ENCODE measurements at places on chromosomes 16 and 17.

DNA sequence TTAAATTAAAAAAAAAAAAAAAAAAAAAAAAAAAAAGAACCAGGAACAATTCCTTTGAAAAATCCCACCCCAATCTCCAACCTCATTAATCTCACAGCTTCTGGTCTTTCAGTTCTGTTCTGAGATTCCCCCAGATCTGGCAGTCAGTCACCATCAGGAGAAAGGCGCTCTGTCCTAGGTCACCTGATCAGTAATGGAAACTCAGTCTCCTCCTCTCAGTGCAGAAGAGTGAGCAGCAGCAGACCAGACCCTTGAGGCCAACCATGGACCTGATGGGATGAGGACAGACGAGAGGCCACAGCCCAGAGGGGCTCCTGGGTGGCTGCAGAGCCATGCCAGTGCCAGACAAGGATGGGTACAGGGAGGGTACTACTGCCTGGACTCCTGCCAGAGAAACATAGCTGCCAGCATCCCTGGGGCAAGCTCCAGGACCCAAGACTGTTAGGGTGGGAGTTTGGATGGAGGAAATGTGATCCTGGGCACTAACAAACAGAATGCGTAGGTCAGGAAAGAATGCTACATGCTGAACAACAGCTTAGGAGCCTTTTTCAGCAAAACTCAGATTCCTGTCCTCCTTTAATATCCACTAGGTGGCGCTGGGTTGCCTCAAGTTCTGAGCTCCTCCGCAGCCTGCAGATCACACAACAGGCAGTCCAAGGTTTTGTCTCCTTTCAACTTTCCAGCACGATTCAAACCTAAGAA is 28.7 kb downstream of the MPG start:
- DNase-seq, result peak; percentile 65

- DNase-seq, result no peak
Measured at GRCh38 chr17:41563607-41564170, 8.2 kb downstream of the KRT9 start.

GRCh38 chr17:76272541-76273444 is 7.6 kb downstream of the UBALD2 start:
- DNase-seq, result peak; percentile 40

- DNase-seq, result no peak
Measured at GRCh38 chr16:57643147-57643874, 14.9 kb downstream of the ADGRG1 start.

GRCh38 chr17:72466199-72466598 is 345.4 kb downstream of the SOX9 start:
- DNase-seq, result no peak

DNA sequence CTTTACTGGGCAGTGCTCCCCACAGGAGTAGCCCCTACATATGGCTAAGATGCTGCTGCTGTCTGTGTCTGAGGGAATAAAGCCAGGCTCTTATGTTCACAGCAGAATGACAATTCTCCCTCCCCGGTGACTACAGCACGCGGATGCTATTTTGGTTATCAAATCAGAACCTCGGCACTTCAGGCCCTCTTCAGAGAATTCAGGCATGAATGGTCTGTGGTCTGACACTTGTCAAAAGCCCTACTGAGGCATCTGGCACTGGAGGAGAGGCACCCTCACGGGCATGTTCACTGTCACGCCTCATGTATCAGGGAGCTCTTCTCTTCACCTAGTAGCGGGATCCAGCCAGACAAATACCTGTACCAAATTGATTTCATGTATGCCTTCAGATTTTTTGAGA is 30.4 kb downstream of the KIAA0513 start:
- no peak for DNase-seq

DNA sequence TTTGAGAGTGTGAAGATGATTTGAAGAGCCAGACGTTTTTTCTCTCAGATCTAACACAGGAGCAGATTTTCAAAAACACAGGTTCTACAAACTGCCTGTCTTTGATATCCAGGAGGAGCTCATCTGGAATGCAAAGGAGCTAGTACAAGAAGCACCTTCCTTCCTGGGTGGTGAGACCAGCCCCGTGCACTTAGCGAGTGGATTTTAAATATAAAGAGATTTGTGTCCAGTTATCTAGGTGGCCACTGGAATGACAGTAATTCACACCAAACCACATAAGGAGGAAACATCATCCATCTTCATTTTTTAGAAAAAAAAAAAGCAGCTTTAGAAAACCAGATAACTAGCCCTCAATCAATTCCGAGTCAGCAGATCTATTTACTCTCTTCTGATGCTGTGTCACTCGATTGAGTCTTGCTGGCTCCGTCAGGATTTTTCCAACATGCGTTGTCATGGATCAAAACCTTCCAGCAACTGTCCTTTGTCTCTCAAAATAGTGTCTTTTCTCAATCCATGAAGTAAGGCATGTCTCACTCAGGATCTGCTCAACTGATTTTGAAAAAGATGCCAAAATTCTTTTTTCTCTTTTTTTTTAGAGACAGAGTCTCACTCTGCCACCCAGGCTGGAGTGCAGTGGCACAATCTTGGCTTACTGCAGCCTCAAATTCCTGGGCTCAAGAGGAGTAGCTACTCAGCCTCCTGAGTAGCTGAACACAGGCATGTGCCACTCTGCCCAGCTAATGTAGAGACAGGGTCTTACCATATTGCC is 451.2 kb upstream of the PSMD7 start:
- no peak for DNase-seq

DNA sequence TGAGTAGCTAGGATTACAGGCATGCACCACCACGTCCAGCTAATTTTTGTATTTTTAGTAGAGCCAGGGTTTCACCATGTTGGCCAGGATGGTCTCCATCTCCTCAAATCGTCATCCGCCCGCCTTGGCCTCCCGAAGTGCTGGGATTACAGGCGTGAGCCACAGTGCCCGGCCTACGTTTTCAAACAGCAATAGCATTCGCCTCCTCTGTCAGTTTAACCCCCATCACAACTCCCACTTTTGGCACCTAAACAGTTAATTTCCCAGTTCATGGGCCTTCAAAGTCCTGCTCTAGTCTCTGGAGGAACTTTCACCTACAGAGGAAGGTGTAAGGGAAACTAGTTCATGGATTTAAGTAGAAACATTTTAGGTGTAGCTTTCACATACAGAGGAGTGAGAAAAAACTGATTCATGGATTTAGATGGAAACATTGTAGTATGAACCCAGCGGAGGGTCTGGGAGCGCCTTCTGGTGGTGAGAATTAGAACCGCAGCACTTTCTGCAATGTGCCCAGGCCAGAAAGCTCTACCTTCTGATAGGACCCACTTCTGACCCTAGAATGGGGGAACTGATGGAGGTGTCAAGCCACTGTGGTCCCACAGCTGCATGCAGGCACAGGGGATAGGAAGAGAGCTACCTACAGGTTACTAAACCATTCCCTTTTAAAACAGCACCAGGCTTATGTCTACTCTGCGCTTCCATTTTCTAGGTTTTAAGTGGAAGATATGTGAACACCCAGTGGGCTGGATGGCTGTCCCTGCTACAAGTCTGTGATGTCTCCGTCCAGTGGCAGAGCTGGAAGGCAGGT is 12.0 kb upstream of the MEOX1 start:
- peak; percentile 79 for DNase-seq

DNA sequence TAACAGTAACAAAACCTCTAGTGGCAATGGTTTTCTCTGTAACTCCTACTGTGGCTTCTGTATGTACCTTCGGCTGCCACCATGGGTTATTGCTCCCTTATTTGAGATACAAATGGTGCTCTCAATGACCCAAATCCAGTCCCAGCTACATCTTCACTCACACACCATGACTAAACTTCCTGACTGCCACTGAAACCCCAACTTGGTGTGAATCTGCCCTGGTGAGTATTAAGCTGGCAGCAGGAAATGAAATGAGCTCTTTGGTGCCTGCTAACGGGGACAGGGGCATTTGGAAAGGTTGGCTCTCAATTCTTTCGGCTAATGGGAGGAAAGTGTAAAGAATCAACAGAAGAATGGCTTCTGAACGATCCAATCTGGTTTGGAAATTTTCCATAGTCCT is 7.5 kb upstream of the SLC35B1 start:
- peak; percentile 48 for DNase-seq

DNA sequence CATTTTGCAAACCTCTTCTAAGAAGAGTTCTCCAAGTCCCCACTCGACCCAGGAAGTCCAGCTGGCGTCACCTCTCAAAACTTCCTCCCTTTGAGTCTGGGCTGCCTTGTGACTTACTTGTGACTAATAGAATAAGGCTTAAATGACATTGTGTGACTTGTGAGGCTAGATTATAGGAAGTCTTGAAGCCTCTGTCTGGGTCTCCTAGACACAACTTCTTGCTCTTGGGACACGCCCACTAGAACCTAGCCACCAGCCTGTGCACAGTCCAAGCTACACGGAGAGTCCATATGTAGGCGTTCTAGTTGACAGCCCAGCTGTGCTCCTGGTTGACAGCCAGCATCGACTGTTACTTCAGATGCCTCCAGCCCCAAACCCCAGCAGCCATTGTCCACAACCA is 66.7 kb upstream of the TANC2 start:
- DNase-seq, result no peak

DNA sequence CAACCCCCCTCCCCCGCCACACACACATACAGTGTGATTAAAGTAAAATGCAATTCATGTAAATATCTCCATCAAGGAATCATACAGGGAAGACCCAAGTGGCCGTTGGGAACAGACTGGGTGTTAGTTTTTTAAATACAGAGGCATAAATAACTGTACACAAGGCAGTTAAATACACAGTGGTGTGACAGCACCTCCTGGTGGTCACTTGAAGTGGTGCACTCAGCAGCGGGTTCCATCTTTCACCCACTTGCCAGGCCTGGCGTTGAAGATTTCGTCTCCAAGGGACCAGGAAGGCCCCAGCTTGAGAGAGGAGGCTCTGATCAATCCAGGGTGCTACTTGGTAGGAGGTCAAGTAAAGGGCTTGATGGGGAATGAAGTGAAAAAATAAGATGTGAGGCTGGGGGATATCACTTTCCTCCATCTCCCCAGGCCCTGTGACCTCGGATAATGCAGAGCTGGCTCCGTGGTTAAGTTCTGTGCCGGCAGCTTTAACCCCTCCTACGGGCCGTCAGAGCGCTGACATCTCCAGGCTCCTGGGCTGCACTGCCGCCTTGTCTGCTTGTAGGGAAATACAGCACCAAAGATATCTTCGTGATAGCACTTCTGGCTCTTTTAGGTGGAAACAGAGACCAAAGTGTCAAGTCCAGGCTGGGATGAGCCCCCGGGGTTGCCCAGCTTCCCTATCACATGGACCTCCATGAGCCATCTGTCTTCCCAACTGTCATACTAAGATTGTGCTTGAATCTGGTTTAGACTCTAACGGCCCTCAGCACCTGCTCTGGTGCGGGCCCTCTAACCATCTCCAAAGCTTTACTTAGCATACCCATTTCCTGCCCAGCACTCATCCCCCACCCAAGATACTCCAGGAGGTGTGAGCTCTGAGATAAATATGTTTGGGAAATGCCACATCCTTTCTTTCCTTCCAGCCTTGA is 20.7 kb downstream of the LGALS9 start:
- peak; percentile 71 for DNase-seq

DNA sequence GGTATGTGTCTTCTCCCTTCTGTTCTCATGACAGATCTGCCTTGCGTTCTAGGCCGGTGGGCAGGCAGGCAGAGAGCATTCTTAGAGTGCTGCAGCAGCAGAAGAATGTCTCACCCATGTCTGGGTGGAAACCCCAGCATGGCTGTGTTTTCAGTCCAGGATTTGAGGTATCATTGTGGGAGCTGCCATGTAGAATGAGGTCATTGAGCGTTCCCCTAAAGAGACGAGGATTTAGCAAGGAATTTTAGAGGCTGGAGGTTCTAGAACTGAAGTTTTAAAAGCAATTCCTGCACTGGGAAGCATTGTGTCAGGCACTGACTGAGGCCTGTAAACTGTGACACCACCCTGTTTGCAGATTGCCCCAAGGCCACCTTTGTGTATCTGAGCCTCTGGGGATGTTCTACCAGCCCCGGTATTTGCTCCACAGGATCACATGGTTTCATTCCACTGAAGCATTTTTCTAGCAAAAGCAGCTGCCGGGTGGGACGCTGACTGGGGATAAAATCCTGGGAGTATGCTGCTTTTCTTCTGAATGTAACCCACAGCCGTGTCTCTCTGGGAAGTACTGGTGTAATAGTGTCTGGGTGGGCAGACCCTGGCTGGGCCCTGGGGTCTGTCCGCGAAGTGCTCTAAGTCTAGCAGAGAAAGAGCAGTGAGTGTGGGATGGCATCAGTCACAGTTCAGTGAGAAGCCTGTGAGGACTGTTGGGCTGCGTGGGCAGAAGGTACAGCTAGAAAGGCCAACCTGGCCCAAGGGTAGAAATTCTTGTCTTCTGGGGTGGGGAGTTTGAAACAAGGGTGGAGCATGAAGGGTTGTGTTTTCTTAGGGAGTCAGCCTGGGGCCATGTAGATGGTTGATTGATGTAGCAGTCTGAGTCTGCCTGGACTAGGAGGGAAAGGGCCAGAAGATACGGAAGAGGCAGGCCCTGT is 30.2 kb downstream of the PLCD3 start:
- no peak for DNase-seq

- DNase-seq, result no peak
Measured at GRCh38 chr16:85300406-85300968, 188.2 kb upstream of the CIBAR2 start.

GRCh38 chr17:55605705-55606487 is 94.6 kb upstream of the SMIM36 start:
- no peak for DNase-seq

DNA sequence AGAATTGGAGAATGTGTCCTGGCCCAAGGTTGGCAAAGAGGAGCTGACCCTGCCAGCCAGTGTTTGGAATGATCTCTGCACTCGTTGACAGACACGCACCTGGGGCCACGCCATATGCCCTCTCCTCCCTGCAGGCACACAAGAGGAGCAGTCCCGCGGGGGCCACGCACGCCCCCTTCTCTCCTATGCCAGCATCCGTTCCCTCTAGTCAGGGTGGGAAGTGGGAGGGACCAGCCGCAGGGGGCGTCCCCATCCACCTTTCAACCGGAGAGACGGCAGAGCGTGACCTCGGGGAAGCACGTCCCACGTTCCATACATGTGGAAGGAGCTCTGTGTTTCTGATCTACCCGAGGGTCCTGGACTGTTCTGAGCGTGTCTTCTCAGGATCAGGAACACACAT is 86.9 kb upstream of the ZNF750 start:
- DNase-seq, result no peak

- DNase-seq, result no peak
Measured at GRCh38 chr17:76491271-76492122, 9.7 kb downstream of the RHBDF2 start.

- DNase-seq, result peak; percentile 41
Measured at GRCh38 chr16:89446136-89446974, 44.0 kb downstream of the ANKRD11 start.

GRCh38 chr16:16041196-16041892 is 91.9 kb downstream of the ABCC1 start:
- DNase-seq, result peak; percentile 18

DNA sequence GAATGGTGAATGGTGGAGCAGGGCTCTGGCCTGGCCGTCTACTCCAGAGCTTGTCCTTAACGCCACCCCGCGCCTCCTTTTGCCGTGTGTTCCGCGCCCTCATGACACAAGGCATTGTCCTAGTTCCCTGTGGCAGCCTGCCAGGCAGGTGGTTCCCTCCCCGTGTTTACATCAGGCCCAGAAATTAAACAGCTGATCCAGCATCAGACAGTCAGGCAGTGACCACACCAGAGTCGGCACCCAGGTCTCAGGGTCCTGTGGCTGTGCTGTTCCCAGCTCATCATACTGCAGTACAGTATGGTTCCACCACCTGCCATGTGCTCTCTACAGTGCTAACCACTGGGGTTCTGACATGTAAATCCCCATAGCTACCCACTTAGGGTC is 119.7 kb downstream of the RAB11FIP4 start:
- DNase-seq, result no peak
